ENCODE measurements at places on chromosomes 2 and 18.

- no peak overlapping the region for H3K4me3 ChIP-seq
- H3K27ac ChIP-seq: no peak overlapping the region
- DNase-seq: no peak
- H3K4me1 ChIP-seq: no peaks in the 10 kb centered on the region
- no peaks in the 10 kb centered on the region for H3K27me3 ChIP-seq
- H3K36me3 ChIP-seq: no peaks in the 10 kb centered on the region
Measured at GRCh38 chr2:121906170-121906569, 150.7 kb downstream of the TSN start.

- H3K36me3 ChIP-seq: no peaks in the 10 kb centered on the region
- no peak overlapping the region for H3K27ac ChIP-seq
- no peaks in the 10 kb centered on the region for H3K27me3 ChIP-seq
- DNase-seq: no peak
- H3K4me1 ChIP-seq: peaks cover 23% of the 10 kb centered on the region
- no peak overlapping the region for H3K4me3 ChIP-seq
Measured at GRCh38 chr2:236627193-236627592, 57.6 kb downstream of the ACKR3 start.

DNA sequence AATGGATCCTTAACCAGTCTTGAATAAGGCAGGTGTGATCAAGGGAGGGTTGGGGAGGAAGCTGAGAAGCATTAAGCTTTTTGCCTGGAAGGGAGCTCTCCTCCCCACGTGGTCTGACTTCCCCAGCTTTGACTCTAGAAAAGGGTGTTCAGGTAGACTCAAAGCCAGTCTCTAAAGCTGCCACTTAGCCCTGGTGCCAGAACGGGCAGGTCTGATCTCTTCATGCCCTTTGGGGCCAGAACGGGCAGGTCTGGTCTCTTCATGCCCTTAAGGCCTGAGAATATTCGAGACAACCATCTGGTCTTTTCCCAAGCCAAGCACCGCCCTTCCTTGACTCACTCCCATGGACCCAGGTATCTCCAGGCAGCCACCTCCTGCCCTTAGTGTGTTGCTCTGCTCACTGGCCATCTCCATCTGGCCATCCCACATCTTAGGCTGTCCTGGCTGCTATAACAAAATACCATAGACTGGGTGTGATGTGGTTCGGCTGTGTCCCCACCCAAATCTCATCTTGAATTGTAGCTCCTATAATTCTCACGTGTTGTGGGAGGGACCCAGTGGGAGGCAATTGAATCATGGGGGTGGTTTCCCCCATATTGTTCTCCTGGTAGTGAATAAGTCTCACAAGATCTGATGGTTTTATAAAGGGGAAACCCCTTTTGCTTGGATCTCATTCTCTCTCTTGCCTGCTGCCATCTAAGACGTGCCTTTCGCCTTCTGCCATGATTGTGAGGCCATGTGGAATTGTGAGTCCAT lies 59.4 kb downstream of the SNORC start:
- peaks cover 12% of the 10 kb centered on the region for H3K4me1 ChIP-seq
- H3K27ac ChIP-seq: no peak overlapping the region
- peaks cover 56% of the 10 kb centered on the region for H3K27me3 ChIP-seq
- H3K4me3 ChIP-seq: no peak overlapping the region
- no peak for DNase-seq

GRCh38 chr2:28958689-28959088 lies 22.4 kb upstream of the TOGARAM2 start:
- H3K27me3 ChIP-seq: no peaks in the 10 kb centered on the region
- no peaks in the 10 kb centered on the region for H3K36me3 ChIP-seq
- peaks cover 4% of the 10 kb centered on the region for H3K4me1 ChIP-seq
- no peak overlapping the region for H3K4me3 ChIP-seq
- peak; percentile 74 for DNase-seq

- H3K4me1 ChIP-seq: no peaks in the 10 kb centered on the region
- H3K27me3 ChIP-seq: no peaks in the 10 kb centered on the region
- no peaks in the 10 kb centered on the region for H3K36me3 ChIP-seq
- H3K27ac ChIP-seq: no peak overlapping the region
- DNase-seq: no peak
Measured at GRCh38 chr2:230335461-230335863, 8.5 kb downstream of the SP140L start.

DNA sequence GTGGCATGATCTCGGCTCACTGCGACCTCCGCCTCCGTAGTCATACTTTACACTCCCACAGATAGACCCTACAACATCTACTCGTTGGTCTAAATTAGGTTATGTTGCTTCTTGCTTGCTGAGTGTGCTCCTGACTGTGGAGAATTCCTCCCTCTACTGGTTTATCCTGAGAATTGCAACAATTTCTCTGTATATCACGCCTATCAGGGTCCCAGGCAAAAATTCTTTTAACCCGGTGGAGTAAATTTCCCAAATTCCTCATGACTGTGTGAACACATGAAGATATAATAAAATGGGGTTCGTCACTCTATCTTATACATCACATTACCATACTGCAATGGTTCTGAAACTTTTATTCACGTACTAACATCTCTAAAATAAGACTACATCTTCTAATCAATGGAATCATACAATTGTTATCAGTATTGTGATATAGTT lies 156.7 kb downstream of the EVA1A start:
- no peak for DNase-seq
- H3K4me3 ChIP-seq: no peak overlapping the region
- no peaks in the 10 kb centered on the region for H3K36me3 ChIP-seq
- H3K27me3 ChIP-seq: no peaks in the 10 kb centered on the region

GRCh38 chr2:24792542-24792873 lies 683 bp downstream of the PTRHD1 start:
- no peaks in the 10 kb centered on the region for H3K27me3 ChIP-seq
- DNase-seq: no peak
- H3K36me3 ChIP-seq: peaks cover 12% of the 10 kb centered on the region
- peak overlapping the region; percentile 98 for H3K27ac ChIP-seq
- peak overlapping the region; percentile 83 for H3K4me3 ChIP-seq

- no peak for DNase-seq
- no peak overlapping the region for H3K4me3 ChIP-seq
- no peaks in the 10 kb centered on the region for H3K36me3 ChIP-seq
- no peaks in the 10 kb centered on the region for H3K27me3 ChIP-seq
- no peak overlapping the region for H3K27ac ChIP-seq
Measured at GRCh38 chr2:65595630-65596029, 163.2 kb upstream of the SPRED2 start.

DNA sequence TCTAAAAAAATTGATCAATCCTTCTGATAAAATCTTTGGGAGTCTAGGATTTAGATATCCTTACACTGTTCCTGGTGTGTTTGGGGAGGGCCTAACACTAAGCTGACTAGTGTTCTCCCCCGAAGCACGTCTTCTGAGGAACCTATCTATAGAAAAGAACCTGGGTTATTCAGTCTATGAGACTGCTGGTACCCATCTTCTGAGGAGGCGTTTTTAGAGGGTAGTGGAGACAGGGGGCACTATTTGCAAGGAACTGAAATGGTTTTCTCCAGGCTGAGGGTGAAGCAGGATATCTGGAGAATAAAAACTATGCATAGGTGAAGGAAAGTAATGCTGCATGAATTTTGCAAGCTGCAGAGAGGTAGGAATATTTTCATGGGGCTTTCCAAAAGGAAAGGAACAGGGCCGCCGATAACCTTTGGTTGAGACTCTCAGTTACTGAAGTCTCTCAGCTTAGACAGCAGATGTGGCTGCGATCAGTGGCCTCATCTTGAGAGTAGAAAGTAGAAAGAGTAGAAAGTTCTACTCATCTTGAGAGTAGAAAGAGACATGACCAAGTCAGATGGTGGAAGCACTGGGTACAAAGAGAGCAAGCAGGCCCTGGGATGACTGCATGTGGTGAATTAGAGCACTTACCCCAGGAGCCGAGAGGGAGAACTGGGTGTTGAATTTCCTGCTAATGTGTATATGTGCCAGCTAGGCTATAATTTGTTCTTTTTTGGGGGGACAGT lies 31.8 kb upstream of the KCNE4 start:
- H3K36me3 ChIP-seq: no peaks in the 10 kb centered on the region
- no peak overlapping the region for H3K27ac ChIP-seq
- DNase-seq: no peak
- no peak overlapping the region for H3K4me3 ChIP-seq

Measured in heart left ventricle (tissue), 16 donors.